ENCODE measurements at places on chromosomes 1 and 21.

DNA sequence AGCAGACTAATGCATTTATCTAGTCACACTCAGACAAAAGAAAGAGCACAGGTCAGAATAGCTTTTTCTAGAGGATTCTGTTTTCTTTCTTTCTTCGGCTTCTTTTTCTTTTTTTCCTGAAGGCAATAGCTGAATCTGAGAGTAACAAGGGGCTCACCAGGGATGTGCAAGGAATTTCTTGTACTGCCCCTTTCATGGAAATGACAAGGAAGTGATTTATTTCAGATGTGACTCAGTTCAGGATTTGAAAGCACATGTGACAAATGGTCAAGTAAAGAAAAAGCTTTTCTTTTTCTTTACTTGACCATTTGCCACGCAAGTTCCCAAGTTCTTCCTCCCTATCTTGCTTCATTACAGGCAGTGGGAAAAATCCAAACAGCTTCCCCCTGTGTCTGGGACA, 202.0 kb downstream of the GABPA start:
- no peak for DNase-seq

DNA sequence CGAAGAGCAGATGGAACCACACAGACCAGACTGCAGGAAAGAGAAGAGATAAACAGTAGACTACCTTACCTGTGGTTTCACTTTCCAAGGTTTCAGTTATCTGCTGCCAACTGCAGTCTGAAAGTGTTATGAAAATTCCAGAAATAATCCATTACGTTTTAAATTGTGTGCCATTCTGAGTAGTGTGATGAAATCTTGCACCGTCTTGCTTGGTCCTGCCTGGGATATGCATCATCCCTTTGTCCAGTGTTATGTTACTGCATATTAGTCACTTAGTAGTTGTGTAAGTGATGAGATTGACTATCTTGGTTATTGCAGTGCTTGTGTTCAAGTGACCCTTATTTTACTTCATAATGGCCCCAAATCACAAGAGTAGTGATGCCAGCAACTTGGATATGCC, 33.9 kb downstream of the DNAJC6 start:
- no peak for DNase-seq

- DNase-seq = no peak
These were observed 533.1 kb downstream of the KIF26B start for GRCh38 chr1:245687636-245688535.

- DNase-seq = peak; percentile 77
These were observed 6.2 kb downstream of the S100A7A start for GRCh38 chr1:153422450-153423068.

Measured in upper lobe of right lung (tissue), 1 donor.